Foreskin fibroblast (primary cell): ENCODE measurements at places on chromosomes 16 and 17.

- no peak for DNase-seq
Measured at GRCh38 chr16:89115216-89115861, 21.7 kb downstream of the ACSF3 start.

- peak; percentile 81 for DNase-seq
Measured at GRCh38 chr17:21129023-21129681, 2.4 kb downstream of the DHRS7B start.

- DNase-seq, result no peak
Measured at GRCh38 chr16:16158741-16159374, 64.4 kb downstream of the ABCC6 start.

DNA sequence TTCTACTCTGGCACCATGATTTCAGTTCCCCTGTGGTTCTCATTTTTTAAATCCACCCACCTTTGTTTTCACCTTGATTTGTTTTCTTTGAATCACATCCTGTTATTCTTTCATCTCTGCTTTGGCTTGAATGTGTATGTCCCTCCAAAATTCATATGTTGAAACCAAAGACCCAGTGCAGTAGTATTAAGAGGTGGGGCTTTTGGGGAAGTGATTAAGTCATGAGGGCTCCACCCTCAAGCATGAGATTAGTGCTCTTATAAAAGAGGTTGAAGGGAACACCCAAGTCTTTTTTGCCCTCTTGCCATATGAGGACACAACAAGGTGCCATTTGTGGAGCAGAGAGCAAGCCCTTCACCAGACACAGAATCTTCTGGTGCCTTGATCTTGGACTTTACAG is 382.3 kb downstream of the SLC39A11 start:
- no peak for DNase-seq

GRCh38 chr16:79019431-79019830 is 581.1 kb downstream of the MAF start:
- DNase-seq, result no peak

GRCh38 chr16:73010150-73010676 is 37.7 kb downstream of the ZFHX3 start:
- DNase-seq, result no peak

DNA sequence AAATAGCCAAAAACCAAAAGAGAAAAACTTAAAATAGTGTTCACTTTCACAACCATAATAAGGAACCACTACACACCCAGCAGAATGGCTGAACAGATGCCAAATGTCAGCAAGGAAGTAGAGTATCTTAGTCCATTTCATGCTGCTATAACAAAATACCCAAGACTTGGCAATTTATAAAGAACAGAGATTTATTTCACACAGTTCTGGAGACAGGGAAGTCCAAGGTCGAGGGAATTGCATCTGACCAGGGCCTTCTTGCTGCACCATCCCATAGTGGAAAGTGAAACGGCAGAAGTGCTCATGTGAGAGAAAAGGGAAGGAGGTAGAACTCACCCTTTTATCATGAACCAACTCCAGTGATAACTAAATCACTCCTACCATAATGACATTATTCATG is 33.8 kb upstream of the CCL22 start:
- DNase-seq, result no peak

- peak; percentile 34 for DNase-seq
Measured at GRCh38 chr16:75566758-75567255, 628 bp downstream of the GABARAPL2 start.

DNA sequence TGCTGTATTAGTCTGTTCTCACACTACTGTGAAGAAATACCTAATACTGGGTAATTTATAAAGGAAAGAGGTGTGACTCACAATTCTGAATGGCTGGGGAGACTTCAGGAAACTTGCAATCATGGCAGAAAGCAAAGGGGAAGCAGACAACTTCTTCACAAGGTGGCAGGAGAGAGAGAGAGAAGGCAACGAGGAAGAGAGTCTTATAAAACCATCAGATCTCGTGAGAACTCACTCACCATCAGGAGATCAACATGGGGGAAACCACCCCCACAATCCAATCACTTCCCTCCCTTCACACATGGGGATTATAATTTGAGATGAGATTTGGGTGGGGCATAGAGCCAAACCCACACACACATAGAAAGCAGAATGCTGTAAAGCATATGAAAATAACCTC is 896.2 kb downstream of the CDH11 start:
- DNase-seq, result no peak

- peak; percentile 12 for DNase-seq
Measured at GRCh38 chr17:34499576-34499975, 79.8 kb upstream of the TMEM132E start.

GRCh38 chr16:55392701-55393100 is 68.7 kb downstream of the IRX6 start:
- peak; percentile 19 for DNase-seq

DNA sequence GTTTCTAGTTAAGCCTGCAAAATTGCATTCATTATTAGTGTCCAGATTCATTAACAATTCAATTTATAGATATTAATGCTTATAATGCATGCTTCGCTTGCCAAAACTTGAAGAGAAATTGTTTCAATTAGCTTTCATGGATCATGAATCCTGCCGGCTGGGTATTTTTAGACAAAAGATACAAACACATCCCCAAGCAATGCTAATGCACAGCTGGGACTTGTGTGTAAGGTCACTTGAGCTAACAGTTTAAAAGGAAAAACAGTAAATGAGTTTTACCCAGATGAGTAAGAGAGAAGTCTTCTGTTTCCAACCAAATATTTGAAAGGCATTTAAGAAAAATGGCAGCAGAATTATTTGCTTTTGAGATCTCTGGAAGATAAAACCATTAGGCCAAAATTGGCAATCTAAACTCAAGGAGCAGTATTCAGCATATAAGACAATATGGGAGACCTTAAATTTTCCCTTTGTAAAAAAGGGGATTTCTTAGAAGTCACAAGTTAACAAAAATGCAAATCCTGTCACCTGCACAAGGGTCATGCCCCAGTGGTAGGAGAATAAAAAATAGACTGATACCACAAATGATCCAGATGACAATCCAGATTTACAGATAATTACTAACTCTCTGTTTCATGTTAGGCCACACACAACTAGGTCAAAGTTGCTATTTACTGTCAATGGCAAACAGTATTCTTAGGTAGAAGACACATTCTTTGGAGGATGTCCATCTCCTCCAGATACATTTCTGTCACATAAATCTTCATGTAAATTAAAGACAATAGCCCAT is 418.4 kb upstream of the PMFBP1 start:
- peak; percentile 25 for DNase-seq

- DNase-seq, result peak; percentile 63
Measured at GRCh38 chr16:49644145-49644463, 211.8 kb downstream of the ZNF423 start.

DNA sequence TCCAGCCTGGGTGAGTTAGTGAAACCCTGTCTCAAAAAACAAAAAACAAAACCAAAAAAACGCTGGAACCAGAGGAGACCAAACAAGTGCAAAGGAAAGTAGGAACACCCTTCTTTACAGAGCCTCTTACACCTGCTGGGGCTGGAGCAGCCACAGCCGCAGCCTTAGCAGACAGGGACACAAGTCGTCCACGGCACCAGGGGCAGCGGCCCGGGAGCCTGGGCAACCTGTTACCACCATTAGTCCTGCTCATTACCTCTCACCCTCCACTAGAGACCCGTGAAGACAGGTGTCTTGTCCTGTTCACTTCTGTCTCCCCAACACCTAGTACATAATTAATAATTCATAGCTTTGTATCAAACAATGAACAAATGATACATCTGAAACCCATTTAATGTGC is 83.6 kb downstream of the C16orf78 start:
- DNase-seq, result no peak

- no peak for DNase-seq
Measured at GRCh38 chr16:86199871-86200695, 301.1 kb downstream of the IRF8 start.

GRCh38 chr16:918068-918467 is 52.7 kb downstream of the LMF1 start:
- DNase-seq, result no peak
